AG04449 (cell line): ENCODE measurements at places on chromosomes 16 and 17.

GRCh38 chr16:11296351-11296705 is 15.2 kb upstream of the PRM1 start:
- no peak for DNase-seq

DNA sequence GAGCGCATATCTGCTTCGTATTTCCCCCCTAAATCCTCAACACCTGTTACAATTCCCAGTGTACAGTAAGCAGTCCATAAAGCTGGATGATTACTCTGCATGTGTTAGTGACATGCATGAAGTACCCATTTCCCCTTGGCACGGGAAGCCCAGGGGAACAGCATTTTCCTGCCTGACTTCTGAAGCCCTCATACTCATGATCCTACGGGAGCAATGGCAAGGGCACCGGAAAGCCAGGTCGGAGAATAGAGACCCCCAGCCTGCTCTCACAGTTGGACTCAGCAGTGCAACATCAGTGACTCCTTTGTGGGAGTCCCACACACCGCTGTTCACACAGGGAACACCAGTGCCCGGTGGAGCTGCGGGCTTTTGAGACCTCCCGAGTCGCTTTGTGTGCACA is 336.9 kb downstream of the CDH13 start:
- DNase-seq: no peak

- DNase-seq: no peak
Observed at GRCh38 chr16:4420505-4421105, 4.2 kb upstream of the CORO7 start.

DNA sequence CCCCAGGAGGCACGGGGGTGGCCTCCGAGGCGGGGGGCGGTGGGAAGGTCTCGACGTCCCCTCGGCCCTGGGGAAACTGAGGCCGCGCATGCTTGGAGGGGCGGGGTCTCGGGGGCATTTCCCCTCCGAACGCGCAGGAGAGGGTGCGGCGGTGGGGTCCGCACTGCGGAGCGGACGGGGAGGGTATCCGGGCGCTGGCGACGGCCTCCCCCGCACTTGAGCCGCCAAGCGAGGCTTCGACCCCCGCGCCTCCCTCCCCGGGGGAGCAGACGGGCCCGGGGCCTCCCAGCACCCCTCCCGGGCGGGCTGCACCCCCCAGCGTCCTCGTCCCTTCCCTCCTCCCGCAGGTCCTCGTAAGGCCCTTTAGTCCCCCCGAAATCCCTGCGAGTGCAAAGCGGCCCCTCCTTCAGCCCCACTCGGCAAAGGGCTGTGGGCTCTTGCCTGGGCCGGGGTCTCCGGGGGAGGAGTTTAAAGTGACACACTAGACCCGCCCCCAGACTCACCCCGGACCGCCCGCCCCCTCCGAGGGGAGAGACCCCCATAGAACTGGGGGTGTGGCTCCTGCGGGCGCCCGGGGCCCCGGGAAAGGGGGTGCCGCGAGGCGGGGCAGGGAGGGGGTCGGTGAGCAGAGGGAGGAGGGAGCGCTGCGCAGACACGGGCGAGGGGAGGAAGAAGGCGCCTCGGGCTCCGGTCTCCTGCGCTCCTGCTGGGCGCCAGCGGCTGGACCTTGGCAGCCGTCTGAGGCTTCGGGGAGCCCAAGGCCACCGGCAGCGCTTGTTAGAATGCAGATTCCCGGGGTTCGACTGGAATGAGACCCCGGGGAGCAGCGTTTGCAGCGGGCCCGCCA is 632 bp downstream of the BAIAP3 start:
- no peak for DNase-seq

DNA sequence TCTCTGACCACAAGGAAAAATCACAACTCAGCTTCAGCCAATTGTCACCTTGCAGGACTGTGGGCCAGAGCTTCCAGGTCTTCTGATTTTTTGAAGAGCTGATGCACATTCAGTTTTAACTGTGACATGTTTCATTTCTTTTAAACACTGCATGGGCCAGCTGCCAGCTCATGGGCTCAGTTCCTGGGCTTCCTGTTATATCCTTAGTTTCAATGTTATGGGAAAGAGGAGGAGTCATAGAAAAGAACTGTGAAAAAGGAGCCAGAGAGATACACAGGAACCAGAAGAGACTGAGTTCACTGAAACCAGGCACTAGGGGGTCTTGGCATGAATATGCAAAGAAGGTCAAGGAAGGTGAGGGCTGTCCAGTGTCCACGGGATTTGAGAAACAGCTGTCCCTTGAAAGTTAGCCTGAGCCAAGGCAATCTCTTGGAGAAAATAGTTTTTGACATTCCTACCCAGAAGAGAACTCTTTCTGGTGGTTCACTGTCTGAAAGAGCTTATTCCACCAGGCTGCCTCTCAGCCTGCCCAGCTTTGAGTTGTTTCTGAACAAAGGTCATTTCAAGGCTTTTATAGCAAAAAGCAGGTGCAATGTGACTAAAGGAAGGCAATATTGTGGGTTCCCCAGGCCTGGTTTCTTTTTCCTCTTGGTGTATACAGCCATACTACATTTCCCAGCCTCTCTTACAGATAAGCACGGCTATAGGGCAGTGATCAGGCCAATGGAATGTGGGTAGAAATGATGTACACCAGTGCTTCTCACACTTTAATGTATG is 10.5 kb downstream of the PDILT start:
- DNase-seq: no peak

DNA sequence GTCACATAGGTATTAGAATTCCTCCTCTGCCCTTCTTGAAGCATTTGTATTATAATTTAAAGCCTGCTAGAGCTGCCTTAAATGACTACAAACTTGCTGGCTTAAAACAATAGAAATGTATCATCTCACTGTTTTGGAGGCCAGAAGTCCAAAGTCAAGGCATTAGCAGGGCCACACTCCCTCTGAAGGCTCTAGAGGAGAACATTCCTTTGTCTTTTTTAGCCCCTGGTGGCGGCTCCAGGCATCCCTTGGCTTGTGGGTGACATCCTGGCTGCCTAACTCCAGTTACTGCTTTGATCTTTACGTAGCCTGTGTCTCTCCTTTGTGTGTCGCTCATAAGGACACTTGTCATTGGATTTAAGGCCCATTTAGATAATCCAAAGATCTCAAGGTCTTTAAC is 186.6 kb upstream of the SALL1 start:
- no peak for DNase-seq

GRCh38 chr17:5127910-5128309 is 12.1 kb downstream of the USP6 start:
- DNase-seq: no peak

DNA sequence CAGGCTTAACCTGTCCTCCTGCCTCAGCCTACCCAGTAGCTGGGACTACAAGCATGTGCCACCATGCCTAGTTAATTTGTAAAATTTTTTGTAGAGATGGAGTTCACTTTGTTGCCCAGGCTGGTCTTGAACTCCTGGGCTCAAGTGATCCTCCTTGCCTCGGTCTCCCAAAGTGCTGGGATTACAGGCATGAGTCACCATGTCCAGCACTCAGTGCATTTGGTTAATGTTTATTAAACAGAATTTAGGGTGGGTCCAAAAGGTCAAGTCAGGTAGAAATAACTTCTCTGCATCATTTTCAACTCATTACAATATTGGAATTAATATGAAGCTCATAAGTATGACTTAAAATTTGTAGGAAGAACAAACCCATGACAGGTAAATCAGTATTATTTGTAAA is 55.7 kb downstream of the RHOT1 start:
- DNase-seq: no peak

- DNase-seq: no peak
Observed at GRCh38 chr17:520447-521182, 168.0 kb upstream of the RPH3AL start.

DNA sequence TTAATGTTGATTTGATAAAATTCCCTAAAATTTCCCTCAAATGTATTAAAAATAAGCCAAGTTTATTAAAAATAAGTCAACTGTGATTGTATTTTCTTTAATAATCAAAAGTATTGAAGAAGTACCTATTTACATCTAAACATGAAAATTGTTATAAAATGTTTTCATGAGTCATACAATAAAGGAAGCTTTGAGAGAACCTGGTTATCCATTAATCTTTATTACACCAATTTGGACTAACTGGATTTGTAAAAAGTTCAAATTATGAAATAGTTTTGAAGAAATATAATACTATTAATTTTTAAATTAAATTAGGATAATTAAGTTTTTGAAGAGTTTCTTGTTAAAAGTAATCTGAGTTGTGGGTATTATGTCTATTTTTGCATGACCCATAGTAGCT is 63.8 kb downstream of the COX10 start:
- DNase-seq: no peak

DNA sequence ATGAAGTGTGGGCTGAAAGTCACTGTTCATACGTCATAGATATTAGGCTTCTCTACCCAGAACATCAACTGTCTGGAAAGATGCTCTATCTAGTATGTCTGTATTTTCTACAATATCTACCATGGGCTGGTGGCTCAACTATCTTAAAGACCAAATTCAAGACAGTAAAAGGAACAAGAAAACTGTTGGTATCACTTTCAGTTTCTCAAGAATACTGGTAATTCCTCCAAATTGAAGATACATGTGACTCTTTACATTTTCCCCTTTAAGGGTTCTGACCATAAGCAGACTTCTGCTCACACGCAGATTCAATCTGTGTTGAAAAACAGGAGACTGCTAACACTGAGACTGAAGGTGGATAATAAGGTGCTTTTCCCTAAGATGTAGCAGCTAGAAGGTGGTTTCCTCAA is 24.2 kb downstream of the XPO6 start:
- no peak for DNase-seq

DNA sequence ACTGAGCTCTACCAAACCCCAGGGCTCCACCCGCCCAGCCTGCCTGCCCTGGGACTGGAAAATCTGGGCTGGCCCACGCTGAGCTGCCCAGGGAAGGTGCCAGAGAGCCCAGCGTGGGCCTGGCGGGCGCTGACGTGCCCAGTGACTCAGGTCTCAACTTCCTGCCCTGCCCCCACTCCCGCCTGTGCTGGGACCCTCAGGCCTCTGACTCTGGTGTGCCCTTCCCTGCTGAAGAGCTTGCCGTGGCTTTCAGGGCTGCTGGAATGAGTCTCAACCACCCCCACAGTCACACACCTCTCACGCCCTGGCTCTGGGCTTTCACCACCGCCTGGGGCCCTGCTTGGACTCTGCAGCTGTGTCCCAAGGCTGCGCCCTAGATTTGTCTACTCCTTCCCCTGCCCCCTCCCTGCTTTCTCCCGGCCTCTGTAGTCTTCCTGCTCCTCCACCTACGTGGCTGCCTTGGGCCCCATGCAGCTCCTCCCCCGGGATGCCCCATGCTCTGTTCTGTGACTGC is 10.4 kb downstream of the LLGL1 start:
- no peak for DNase-seq

- DNase-seq: no peak
Observed at GRCh38 chr17:2852729-2853282, 56.6 kb downstream of the RAP1GAP2 start.

DNA sequence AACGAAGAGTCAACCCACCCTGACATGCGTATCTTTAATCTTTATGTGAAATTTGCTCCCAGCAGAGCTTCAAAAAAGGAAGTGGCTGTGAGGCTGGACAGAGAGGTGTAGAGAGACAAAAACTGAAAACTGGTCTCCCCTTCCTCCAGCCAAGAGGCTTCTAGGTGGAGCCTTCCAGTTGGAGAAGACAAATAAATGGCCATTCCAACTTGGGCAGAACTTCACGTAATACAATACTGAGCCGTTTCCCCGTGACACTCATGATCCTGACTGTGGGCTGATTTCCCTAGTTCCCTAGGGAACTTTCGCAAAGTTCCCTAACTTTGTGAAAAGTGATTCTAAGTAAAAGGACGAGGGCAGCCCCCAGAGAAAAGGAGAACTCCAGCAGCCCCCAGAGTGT is 78.8 kb downstream of the ZFHX3 start:
- DNase-seq: no peak

DNA sequence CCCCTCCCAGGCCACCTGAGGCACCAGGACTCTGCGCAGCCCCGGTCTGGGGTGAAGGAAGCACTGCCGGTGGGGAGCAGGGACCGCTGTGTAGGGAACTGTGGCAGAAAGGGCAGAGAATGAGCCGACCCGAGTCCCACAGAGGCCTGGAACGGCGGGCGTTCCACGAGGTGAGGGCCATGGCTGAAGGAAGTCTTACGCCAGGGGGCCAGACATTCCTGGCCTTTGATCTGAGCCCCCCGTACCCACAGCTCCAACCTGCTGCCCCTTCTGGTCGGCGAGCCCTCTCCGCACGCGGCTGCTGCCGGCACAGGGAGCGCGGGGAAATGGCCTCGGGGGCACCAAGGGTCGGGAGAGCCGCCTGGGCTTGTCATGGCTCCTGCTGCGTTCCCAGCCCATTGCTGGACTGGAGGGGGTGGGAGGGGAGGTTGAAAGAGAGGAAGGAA is 1.4 kb upstream of the WNT3 start:
- no peak for DNase-seq

DNA sequence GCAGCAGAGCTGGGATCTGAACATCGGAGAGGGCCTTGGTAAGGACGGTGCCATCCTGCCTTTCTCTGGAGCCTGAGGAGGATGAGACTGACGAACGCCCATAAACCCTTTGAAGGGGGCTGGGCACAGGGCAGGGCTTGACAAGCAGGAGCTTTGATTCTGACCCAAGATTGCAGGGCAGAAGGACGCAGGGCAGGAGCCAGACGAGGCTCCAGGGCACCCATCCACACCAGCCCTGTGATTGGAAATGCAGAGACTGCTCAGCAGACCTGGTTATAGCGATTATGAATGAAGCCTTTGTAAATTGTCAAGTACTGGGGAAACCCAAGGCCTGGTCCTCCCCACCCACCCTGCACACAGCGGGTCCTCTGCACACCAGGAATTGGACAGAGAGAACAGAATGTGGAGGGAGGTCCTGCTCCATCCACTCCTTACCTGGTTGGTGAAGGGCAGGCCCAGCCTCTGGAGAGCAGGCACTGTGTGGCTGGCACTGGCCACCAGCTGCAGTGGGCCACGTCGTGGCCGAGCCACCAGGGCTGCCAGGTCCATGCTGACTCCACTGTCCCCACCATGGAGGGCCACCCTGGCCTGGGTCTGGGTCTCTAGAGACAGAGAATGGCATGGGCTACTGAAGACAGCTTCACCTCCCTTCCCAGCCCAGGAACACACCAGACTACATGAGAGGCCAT is 68.8 kb downstream of the RMI2 start:
- no peak for DNase-seq

GRCh38 chr16:14609716-14610115 is 20.3 kb downstream of the PARN start:
- DNase-seq: no peak

- DNase-seq: no peak
Observed at GRCh38 chr16:86751076-86752030, 173.0 kb downstream of the FOXL1 start.

DNA sequence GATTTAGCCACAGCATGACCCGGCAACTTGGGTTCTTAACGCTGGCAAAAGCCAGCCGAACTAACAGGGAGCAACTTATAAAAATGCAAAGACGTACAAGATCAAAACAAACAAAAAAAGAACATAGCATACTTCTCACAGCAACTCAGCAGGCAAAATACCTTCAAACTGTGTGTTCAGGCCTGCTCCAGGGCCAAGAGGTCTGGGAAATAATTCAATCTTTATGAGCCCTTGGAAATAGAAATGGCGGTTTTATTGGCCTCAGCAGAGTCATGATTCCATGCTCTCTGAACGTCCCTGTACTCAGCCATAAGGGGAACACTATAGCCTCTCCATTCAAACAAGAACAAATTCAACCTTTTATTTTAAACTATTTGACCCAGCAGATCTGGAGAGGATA is 101.3 kb upstream of the C17orf78 start:
- no peak for DNase-seq

GRCh38 chr17:41580244-41580575 is 6.5 kb downstream of the KRT14 start:
- no peak for DNase-seq
